T-helper 2 cell treated with Interferon-gamma antibody and Interleukin-4, amounts not matched to agents 5 μg/mL and 100 μg/mL, for 36 hours (primary cell): ENCODE measurements at places on chromosomes 7 and 10.

GRCh38 chr10:61810263-61810662, 91.2 kb upstream of the ARID5B start:
- DNase-seq, result no peak

DNA sequence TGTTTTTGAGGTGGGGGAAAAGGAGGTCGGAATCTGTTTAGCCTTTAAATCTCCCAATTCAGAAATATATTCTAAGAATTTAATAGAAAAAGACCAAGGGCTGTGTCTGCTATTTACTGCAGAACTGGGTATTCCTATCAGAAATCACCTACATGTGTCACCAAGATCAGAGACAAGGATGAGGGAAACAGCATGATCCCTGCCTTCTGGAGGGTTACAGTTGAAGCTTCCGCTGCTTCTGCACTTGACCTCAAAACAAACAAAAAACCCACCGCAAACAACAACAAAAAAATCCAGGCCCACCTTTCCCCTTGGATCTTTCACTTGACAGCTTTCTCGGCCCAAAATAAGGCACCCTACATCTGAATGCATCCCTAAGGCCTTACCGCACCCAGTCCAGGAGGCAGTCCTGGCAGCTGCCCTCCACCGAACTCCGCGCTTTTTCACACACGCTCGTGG, 750 bp upstream of the CDK14 start:
- no peak for DNase-seq

DNA sequence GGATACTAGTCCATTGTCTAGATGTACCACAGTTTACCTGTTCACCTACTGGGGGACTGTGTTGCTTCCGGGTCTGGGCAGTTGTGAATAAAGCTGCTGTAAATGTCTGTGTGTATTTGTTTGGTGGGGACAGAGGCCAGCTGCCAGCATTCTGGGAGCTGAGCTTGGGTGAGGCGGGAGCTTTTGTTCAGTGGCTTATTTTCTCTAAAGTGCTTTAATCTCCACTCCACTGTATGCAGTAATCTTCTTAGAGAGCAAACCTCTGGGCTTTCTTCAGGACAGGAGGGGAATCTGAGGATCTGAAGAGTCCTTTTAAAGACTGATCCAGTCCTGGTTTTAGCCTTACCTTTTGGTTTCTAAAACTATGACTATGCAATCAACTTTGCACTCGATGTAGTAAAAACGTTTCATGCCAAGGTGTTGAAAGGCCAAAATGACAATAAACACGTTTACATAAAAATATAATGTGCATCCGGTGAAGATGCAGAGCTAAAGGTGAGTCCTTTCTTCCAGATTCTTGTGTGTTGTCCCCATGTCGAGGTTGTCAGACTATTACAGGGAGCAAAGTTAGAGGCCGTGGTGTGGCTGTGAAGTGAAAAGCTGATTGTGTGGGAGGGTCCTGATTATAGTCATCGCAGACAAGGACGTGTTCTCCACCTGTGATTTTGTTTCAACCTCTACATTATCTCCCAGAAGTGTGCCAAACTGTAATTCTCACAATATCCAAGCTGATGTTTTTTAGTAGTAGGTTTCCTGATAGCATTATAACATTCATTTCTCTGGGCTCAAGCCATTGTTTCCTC, 279.8 kb downstream of the CAMK1D start:
- DNase-seq, result no peak

- DNase-seq, result no peak
Observed at GRCh38 chr10:97356318-97356914, 21.9 kb upstream of the FRAT2 start.

- peak; percentile 22 for DNase-seq
Observed at GRCh38 chr10:52779541-52780390, 7.2 kb upstream of the MBL2 start.

- DNase-seq, result peak; percentile 71
Observed at GRCh38 chr10:29482591-29483431, 152.0 kb downstream of the SVIL start.

GRCh38 chr7:151695951-151696541, 176.4 kb upstream of the RHEB start:
- no peak for DNase-seq

DNA sequence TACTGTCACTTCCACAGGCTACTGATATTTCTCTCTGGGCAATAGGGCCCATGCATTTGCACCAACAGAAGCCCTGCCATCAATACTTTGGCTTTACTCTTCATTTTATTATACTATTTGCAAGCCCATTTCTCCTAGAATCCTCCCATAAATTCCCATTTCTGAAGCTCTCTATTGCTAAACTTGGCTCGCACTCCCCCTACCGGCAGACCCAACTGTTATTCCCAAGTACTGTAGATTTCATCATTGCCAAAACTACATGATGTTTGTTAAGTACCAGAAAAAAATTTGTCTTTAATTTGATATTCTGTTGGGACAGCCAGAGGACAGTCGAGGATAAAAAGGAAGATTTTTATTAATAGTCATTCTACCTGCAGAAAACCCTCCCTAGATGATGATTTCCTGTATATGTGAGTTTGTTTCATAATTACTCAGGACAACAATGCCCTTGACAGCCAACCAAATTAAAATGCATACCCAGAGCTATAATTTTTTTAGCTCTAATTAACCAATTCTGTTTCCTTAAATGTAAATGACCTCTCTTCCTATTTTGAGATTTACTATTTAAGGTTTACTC, 298.6 kb downstream of the REEP3 start:
- DNase-seq, result no peak

- no peak for DNase-seq
Observed at GRCh38 chr7:116706668-116707126, 34.7 kb downstream of the MET start.

GRCh38 chr7:147541261-147541660, 1049.3 kb upstream of the C7orf33 start:
- no peak for DNase-seq

DNA sequence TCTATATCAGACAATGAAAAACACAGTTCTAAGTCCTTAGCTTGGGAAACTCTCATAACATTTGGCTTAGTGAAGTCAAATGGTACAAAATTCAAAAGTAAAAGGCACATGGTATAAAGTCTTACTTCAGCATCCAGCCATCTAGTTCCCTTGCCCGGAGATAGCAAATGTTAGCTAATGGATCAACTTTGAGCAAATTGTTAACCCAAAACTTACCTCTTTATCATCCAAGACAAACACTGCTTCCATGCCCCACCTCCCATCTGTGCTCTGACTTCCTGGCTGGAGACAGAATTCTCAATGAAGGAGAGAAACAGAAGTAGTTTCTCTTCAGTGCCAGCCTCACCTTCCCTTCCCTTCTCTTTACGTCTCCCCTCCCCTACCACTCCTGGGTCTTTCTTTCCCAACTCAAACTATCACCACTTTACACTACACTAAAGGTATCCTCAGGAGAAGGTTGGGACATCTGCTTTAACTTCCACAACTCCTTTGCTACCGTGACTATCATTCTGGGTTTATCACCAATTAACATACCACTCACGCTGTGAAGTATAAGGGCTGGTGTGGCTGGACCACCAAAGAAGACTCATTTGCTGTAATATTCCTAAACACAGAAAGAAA, 21.2 kb upstream of the ZNRF2 start:
- DNase-seq, result no peak

DNA sequence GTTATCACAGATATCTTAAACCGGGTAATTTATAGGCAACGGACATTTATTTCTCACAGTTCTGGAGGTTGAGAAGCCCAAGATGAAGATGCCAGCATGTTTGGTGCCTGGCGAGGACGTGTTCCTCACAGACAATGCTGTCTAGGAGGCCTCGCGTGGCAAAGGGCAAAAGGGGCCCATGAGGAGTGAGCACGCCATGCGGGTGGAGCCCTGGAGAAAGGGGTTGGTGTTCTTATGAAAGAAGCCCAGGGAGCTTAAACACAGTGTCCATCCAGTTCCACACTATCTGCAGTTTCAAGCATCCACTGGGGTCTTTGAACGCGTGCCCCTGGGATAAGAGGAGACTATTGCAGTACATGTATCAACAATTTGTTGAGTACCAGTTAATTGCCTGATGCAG, 51.4 kb downstream of the CXCL12 start:
- no peak for DNase-seq

DNA sequence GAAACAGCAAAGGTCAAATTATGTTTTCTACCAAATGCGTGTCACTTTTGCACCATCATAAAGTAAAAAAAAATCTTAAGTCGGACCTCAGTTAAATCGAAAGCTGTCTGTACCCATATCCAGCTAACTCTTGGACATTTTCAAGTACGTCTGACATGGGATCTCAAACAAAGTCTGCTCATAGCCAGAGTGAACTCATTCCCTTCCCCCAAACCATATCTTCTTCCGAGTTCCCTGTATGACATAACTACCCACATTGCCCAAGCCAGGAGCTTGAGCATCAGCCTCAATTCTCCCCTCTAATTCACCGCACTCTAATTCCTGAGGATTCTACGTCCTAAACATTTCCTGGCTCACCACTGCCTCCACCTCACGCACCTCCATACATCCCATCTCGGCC, 44.8 kb upstream of the TARP start:
- no peak for DNase-seq

GRCh38 chr7:115805458-115805857, 225.1 kb downstream of the TFEC start:
- DNase-seq, result no peak

GRCh38 chr7:108292541-108292940, 162.4 kb upstream of the LAMB4 start:
- DNase-seq, result no peak

DNA sequence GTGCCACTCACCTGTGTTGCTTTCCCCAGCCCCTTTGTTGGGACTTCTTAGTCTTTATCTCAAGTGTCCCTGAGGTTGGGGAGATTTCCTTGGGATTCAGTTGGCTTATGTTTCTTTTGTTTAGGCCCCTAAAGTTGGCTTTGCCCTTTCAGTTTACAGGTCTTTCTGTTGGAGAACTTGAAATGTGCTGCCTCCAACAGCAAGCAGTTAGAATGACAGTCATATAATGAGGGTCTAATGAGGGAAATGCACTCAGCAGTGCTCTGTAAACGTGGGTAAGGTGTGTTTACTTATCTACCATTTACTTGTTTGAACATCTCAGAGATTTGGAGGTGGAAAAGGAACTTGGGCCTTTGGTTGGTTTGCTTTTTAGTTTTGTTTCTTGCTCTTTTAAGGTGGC, 191.4 kb upstream of the STK17A start:
- DNase-seq, result no peak

GRCh38 chr7:47284691-47285635, 296.9 kb downstream of the TNS3 start:
- DNase-seq, result no peak

GRCh38 chr10:7956508-7956907, 98.0 kb upstream of the GATA3 start:
- DNase-seq, result no peak

- no peak for DNase-seq
Observed at GRCh38 chr7:143882604-143883078, 19.3 kb downstream of the TCAF1 start.

- DNase-seq, result peak; percentile 17
Observed at GRCh38 chr10:15122477-15123030, 25.4 kb downstream of the RPP38 start.

DNA sequence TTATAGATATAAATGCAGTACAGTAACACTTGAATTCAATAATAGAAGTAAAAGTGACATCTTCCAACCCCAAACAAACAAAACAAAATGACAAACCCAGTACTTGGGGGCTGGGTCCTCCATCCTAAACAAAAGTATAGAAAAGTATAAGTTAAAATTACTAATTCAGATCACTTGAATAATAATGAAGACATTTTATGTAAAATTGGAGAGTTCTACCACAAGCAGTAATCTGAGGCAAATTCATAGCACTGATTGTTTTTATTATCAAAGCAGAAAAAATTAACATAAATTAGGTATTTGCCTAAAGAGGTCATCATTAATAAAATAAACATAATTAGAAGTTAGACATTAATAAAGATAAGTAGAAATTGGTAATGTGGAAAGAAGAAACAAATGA, 81.5 kb downstream of the ITPRID1 start:
- DNase-seq, result no peak

DNA sequence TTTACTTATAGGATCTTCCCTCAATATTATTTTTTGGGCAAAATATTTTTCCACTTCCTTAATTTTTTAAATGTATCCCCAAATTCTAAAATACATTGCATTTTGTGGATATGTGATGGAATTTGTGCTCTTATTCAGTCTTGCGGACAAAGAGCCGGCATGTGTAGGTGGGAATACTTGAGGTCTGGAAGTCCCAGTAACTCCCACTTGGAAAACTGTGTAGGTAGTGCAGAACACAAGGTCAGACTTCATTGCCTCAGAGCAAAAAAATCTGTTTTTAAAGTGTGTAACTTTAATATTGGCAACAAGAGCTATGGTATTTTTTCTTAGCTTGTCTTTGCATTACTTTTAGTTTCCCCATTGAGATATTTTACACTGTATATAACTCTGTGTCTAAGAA, 68.5 kb upstream of the SEMA3A start:
- DNase-seq, result no peak

- DNase-seq, result no peak
Observed at GRCh38 chr10:130864961-130865818, 446.3 kb downstream of the TCERG1L start.

DNA sequence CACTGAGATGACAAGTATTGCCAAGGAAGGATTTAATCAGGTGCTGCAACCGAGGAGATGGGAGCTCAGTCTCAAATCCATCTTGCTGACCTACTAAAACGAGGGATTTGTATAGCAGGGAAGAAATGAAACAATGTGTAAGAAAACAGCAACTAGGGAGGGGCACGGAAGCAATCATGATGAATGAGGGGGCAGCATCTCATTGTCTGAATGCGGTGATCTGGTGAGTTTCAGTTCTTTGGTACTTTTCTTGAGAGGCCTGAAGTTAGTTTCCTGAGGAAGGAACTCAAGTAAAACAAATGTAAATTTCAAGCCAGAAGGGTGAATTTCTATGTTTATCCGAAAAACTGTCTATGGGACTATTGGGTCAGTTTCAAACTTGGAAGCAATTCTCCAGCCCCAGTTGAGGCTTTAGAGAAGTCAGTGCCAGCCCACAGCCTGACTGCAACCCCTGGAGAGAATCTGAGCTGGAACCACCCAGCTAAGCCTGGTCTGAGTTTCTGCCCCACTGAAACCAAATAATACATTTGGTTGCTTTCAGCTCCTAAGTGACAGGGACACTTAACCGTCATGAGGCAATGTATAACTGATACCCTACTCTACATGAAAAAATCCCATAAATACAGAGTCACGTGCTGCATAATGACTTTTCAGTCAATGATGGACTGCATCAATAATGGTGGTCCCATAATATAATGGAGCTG, 45.8 kb upstream of the TNS3 start:
- no peak for DNase-seq

DNA sequence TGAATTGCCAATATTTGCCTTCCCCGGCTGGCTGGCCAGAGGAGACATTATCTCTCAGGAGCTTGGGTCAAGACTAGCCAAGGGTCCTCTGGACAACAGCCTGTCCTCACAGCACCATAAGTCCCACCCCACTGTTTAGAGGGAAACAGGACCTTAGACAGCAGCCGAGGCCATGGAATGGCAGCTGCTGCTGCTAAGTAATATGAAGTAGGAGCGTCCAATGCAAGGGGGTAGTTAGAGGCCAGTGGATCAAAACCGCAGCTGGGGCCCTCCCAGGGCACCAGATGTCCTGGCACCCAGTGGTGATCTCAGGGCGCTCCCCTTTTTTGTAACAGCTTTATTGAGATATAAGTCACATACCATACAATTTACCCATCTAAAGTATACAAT, 12.9 kb upstream of the KCP start:
- DNase-seq, result no peak
